ENCODE measurements at places on chromosomes 2 and 18.

DNA sequence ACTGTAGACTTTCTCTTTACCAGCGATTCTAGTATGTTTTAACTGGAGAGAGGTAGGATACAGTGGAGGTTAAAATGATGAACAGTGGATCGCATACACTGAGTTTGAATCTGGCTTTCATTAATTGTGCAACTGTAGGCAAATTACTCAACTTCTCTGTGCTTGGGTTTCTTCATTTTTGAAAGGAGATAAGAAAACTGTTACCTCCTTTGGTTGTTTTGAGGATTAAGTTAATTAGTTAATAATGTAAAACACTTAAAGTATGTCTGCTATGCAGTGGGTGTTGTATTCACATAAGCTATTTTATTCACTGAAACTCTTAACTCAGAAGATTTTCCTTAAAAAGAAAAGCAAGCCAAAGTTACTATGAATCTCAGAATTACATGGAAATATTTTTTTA is 111.8 kb upstream of the CYP20A1 start:
- DNase-seq = no peak

DNA sequence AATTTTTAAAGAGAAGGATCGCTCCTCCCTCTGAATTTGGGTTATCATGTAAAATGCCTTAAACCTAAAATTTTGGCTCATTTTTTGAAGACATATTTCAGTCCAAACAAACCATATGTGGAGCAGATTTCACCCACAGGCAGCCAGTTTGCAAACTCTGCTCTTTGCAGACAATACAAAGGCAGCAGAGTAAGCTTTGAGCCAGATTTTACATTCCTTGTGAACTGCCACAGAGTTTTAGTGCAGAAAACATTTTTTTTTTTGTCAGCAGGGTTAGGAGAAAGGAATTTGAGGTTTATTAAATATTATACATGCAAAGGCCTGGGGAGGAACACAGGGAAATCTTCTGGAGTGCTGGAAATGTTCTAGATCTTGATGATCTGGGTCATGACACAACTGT is 171.9 kb upstream of the FN1 start:
- no peak for DNase-seq

- DNase-seq = no peak
Measured at GRCh38 chr18:8162802-8163201, 446.4 kb upstream of the RAB12 start.

GRCh38 chr2:207224791-207225482 is 59.2 kb upstream of the KLF7 start:
- no peak for DNase-seq

DNA sequence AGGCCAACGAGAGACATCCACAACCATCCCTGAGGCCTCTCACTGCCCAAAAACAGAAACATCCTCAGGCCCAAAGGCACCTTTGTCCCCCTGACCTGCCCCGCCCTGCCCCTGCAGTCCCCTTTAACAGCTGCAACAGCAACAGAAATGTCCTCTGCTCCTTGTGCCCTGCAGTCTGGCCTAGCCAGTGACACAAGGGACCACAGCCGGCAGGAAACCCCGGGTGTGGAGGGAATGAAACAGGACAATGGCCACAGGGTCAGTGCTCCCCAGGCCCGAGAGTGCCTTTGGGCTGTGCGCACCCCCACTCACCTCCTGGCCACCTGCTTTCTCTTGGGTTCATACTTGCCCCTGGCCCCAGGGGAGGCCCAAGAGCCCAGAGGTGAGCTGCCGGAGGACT is 35.6 kb downstream of the SNED1 start:
- no peak for DNase-seq

DNA sequence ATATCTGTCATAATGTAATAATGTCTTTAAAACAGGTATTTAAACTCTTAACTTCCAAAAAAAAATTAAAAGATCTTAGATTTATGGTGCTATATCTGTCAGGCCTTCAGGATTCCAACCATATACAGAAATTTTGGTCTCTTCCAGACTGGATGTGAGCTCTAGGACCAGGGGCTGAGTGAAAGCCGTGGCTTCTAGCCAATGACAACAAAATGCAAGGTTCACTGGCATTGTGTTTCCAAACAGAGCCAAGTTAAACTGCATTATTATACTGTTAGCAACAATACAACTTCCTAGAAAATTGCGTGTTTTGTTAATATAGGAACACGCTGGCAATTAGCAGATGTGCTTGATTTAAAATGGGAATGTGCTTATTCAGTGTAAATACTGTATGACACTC is 809.8 kb upstream of the SOX11 start:
- no peak for DNase-seq

GRCh38 chr2:228669690-228670089 is 488.2 kb upstream of the SPHKAP start:
- DNase-seq = no peak

- DNase-seq = no peak
Measured at GRCh38 chr2:130740671-130741070, 11.8 kb downstream of the GPR148 start.

- DNase-seq = no peak
Measured at GRCh38 chr2:134790487-134790886, 47.9 kb upstream of the ACMSD start.

- DNase-seq = no peak
Measured at GRCh38 chr2:203824057-203824456, 43.5 kb upstream of the CTLA4 start.

GRCh38 chr18:2912357-2913299 is 65.8 kb downstream of the EMILIN2 start:
- no peak for DNase-seq

DNA sequence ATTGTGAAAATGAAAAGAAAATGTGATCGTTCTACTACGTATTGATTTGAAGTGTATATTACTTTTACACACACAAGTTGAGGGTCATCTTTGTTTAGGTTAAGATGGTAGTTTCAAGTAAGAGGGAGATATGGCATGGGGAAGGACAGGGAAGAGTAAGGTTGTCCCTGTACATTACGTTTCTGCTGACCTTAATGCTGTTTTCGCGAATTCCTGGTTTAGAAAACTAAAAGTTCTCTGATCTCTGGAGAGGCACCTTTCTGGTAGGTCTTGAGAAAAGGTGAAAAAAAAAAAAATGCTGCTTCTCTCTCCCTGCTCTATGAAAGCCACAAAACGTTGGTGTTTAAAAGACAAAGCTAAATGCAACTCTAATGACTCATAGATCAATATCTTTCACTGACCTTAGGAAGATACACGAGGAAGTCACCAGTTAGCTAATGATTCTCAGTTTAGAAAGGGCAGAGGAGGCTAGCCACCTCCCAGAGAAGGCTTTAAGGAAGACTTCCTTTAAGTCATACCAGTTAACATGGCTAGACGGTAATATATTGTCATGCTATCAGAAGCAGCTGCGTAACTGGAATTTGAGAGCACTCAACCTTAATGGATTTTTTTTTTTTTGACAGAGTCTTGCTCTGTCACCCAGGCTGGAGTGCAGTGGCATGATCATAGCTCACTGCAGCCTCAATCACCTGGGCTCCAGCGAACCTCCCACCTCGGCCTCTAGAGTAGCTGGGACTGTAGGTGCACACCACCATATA is 13.2 kb downstream of the TXNDC2 start:
- no peak for DNase-seq

- no peak for DNase-seq
Measured at GRCh38 chr2:45595721-45596435, 15.2 kb downstream of the SRBD1 start.

DNA sequence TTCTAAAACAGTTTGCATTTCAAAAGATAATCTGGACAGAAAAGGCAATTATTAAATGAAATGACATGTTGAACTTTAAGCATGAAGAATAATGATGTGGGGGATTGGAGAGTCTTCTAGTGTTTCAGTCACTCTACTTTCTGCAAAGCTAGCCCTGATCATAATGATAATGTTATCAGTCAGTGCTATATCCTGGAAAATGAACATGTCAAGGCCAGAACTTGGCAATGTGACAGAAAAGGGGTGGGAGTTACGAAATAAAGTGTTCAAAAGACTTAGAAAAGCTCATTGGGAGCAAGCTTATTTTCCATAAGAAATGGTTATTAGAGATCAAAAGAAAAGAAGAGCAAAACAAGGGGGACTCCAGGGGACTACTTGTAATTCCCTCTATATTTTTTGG is 288.5 kb upstream of the SLC8A1 start:
- no peak for DNase-seq

DNA sequence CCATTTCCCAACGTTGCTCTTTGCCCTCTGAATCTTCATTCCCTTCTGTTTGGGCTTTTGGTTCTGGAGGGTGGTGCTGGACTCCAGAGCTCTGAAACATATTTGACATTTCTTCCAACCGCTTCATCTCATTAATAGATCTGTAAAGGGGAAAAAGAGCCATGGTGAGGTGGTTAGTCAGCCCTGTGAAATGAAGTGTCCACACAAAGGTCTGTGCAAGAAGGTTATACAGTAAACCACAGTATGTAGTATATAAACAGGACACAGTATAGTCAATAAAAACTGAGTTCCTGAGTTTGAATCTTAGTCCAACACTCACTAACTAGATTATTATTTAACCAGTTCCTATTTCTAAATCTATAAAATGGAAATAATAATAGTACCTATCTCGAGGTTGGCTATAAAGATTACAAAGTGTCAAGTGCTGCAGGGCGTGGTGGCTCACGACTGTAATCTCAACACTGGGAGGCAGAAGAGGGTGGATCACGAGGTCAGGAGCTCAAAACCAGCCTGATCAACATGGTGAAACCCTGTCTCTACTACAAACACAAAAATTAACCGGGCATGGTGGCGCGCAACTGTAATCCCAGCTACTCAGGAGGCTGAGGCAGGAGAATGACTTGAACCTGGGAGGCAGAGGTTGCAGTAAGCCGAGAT is 13.1 kb downstream of the STARD7 start:
- DNase-seq = no peak
